Right atrium auricular region (tissue), 2 donors: ENCODE measurements at places on chromosomes 5 and 9.

DNA sequence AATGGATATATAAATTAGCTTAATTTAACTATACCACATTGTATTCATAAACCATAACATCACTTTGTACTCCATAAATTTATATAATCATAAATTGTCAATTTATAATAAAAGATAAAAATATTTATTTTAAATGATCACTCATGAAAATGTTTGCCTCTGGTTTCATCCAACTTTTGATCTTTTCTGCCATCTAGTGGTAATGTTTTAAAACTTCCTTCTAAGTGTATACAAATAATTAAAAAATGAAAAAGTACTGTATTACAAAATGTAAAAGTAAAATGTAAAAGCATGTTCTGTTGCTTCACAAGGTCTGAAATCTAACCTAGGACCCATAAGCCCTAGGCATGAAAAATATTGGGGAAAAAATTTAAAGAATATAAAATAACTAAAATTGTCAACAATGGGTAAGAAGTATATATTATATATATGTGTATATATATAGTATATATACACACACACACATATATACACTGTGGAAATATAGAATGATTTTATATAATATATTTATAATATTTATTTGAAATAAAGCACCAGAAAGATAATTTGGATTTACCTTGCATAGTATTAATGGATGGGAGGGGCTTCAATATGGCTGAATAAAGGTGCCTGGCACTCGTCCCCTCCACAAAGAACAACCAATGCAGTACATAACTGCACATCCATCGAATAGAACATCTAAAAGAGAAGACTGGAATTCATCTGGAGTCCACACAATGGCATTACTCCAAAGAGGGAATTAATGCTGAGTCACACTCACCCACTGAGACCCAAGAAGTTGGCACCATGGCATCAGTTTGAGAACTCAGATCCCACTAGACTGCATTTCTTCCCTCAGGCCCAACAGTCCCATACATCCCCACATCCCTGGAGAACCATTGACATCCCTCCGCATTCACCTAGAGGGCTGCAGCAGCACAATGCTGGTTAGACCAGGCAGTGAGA, 32.5 kb downstream of the ANXA1 start:
- no peaks in the 10 kb centered on the region for H3K27me3 ChIP-seq
- DNase-seq: no peak
- H3K36me3 ChIP-seq: no peaks in the 10 kb centered on the region
- H3K27ac ChIP-seq: no peak overlapping the region
- H3K4me1 ChIP-seq: no peaks in the 10 kb centered on the region

DNA sequence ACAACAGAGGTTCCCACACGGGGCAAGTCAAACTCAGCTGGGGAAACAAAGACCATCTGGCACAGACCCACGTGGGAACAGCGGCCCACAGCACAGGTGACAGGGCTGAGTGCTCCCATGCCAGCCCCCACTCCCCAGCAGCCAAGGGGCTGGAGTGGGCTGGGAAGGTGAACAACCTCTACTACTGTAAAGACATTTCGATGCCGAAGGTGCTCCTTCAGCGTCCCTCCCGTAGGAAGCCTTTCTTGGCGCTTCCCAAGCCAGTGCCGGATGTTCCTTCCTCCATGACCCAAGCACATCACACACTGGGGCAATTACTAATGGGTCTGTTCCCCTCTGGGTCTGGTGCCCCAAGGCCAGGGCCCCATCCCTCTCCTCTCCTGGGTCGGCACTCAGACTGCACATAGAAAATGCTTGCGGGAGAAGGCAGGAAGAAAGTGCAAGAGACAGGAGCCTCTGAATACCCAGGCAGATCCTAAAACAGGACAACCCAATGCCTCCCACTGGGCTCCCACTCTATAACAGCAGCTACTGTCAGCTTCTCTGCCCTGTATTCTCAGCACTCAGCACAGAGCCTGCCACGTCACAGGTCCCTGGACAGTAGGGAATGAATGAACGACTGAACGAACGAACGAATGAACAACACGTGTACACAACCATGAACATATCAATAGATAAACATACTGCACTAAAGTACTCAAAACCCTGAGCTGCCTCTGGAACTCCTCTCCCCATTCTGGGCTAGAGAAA, 77.0 kb upstream of the LRRTM2 start:
- no peaks in the 10 kb centered on the region for H3K27me3 ChIP-seq
- DNase-seq: no peak
- no peak overlapping the region for H3K4me3 ChIP-seq
- H3K36me3 ChIP-seq: peaks cover 7% of the 10 kb centered on the region
- peak overlapping the region; percentile 85 for H3K27ac ChIP-seq

GRCh38 chr5:121500310-121500709, 351.4 kb upstream of the FTMT start:
- peaks cover 6% of the 10 kb centered on the region for H3K4me1 ChIP-seq
- no peak overlapping the region for H3K27ac ChIP-seq
- no peaks in the 10 kb centered on the region for H3K36me3 ChIP-seq

DNA sequence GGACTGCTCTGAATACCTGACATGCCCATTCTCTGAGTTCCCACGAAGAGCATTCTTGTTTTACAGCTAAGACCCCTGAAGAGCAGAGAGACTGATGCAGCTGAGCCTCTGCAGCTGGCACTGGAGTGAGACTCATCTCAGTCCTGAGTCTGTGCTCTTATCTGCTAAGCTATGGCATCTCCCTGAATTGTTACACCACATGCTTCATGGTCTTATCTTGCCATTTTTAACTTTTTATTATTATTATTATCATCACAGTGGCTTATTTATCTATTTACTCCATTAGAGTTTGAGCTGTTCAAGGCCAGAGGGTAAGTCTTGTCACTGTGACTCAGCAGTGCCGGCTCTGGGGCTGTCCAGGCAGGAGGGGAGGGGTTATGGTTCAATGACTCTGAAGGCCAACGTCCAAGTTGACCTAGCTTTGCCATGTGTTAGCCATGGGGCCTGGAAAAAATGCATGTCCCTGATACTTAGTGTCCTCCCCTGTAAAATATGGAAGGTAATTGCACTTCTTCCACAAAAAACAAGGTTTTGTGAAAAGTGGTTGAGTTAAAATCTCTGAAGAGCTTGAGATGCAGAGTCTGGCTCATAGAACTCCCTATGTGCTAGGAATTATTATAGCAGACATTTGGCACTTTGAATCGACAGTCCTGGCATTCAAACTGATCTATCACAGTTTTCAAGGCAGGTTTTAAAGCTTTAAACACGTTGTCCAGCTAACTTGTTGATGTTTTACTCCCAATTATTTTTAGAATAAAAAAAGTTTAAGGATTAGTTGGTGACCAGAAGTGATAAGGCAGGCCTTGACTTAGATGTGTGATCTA, 94.6 kb downstream of the ALDH1A1 start:
- H3K4me3 ChIP-seq: no peak overlapping the region
- no peaks in the 10 kb centered on the region for H3K27me3 ChIP-seq
- peaks cover 20% of the 10 kb centered on the region for H3K4me1 ChIP-seq
- H3K27ac ChIP-seq: peak overlapping the region; percentile 34
- H3K36me3 ChIP-seq: no peaks in the 10 kb centered on the region

GRCh38 chr9:118767571-118767970, 601.7 kb downstream of the BRINP1 start:
- H3K4me3 ChIP-seq: no peak overlapping the region
- H3K27me3 ChIP-seq: no peaks in the 10 kb centered on the region
- DNase-seq: no peak
- H3K4me1 ChIP-seq: no peaks in the 10 kb centered on the region
- no peaks in the 10 kb centered on the region for H3K36me3 ChIP-seq
- H3K27ac ChIP-seq: no peak overlapping the region

DNA sequence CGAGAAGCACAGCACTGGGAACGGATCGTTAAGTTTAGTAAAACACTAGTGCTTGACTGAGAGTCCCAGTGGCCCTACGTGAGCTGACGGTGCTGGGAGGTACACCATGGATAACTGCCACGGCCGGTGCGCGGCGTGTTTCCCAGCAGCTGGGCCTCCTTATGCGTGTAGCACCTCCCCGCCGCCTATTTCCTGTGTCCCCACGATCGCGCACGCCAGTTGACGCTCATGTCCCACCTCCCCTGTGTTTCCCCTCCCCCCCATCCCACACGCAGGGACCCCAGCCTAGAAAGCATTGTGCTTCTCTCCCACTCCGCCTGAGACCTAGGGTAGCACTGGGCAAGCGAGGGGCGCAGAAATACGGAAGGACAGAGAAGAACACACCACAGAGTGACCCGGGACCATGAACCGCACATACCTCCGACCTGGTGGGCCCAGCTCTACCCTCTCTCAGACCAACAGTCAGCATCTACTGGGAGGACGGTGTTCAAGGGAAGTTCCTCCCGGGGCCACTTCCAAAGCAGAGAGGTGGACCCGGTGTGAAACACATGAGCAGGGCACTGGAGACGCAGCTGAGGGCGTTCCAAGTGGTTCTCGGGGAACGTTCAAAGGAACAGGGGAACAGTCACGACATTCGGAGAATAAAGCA, 45.6 kb downstream of the DBH start:
- no peak for DNase-seq
- H3K4me3 ChIP-seq: no peak overlapping the region

GRCh38 chr5:179368126-179368805, 23.0 kb upstream of the ADAMTS2 start:
- no peak for DNase-seq
- H3K27me3 ChIP-seq: no peaks in the 10 kb centered on the region
- no peaks in the 10 kb centered on the region for H3K36me3 ChIP-seq

DNA sequence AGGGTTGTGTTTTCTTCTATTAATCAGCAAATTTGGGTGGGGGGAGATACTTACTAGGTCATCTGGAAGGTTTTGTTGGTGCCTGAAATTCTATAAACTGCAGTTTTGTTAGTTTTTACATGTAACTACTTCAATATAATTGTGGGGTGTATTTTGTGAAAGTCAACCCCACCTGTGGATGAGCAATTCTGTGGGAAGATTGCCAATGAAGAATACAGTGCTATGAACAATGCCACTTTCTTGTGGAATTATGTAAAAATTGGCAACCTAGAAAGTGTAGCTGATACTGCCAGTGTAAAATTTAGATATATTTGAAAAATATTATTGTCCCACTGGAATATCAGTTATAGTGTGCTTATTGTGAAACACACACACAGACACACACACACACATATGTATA, 80.7 kb downstream of the VCAN start:
- no peak overlapping the region for H3K4me3 ChIP-seq
- H3K27ac ChIP-seq: peak overlapping the region; percentile 23
- H3K36me3 ChIP-seq: peaks cover 1% of the 10 kb centered on the region

GRCh38 chr9:110258690-110259091, 2.4 kb upstream of the TXN start:
- no peaks in the 10 kb centered on the region for H3K4me1 ChIP-seq
- no peak overlapping the region for H3K27ac ChIP-seq
- DNase-seq: no peak
- no peaks in the 10 kb centered on the region for H3K36me3 ChIP-seq
- no peak overlapping the region for H3K4me3 ChIP-seq

DNA sequence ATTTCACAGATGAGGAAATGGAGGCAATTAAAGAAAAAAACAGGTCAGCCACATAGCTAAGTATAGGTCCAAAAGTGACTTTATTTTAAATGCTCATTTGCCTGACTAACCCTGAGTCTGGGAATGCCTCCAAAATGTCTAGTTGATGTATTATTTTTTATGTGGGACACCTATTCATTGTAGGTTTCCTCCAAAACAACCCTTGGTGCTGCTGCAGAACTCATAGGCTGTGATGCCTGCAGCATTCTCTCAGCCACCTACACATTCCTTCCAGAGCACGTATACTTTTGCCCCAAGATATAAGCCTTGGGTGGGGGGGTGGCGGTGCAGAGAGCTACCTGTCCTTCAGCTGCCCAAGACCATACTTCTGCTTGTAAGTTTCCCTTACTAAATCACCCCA, 77.4 kb downstream of the MSX2 start:
- no peak overlapping the region for H3K4me3 ChIP-seq
- no peak for DNase-seq
- no peaks in the 10 kb centered on the region for H3K36me3 ChIP-seq
- no peaks in the 10 kb centered on the region for H3K4me1 ChIP-seq
- H3K27ac ChIP-seq: no peak overlapping the region
- no peaks in the 10 kb centered on the region for H3K27me3 ChIP-seq

DNA sequence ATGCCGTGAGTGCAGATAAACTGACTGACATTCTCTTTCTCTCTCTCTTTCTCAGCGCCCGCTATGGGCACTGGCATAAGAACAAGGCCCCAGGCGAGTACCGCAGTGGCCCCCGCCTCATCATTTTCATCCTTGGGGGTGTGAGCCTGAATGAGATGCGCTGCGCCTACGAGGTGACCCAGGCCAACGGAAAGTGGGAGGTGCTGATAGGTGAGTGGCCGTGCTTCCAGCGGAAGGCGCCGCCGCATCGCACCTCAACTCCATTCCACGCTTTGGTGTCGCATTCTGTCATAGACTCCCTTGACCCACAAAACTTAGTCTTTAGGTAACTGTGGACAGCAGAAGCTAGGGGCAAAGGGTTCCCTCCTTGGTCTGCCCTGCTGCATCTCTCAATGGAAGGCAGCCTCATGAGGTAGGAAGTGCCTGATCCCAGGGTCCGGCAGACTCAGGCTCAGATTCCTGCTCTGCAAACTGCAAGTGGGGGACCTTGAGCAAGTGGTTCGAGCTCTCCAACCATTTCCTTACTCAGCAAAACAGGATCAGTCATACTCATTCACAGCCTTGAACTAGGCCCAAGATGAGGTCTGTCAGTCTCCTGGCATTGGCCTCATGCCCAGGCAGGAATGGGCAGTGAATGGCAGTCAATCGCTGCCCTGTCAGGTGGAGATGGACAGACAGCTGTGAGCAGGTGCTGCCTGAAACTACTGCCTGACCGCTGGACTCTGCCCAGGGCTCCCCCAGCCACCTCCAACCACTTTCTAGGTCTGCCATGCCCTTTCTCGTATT, 24.2 kb upstream of the CFAP157 start:
- no peaks in the 10 kb centered on the region for H3K4me1 ChIP-seq
- H3K4me3 ChIP-seq: no peak overlapping the region
- DNase-seq: no peak
- no peaks in the 10 kb centered on the region for H3K27me3 ChIP-seq

GRCh38 chr5:80958616-80959015, 1.5 kb upstream of the RASGRF2 start:
- H3K36me3 ChIP-seq: no peaks in the 10 kb centered on the region
- H3K27me3 ChIP-seq: no peaks in the 10 kb centered on the region
- H3K4me1 ChIP-seq: no peaks in the 10 kb centered on the region
- H3K27ac ChIP-seq: no peak overlapping the region

DNA sequence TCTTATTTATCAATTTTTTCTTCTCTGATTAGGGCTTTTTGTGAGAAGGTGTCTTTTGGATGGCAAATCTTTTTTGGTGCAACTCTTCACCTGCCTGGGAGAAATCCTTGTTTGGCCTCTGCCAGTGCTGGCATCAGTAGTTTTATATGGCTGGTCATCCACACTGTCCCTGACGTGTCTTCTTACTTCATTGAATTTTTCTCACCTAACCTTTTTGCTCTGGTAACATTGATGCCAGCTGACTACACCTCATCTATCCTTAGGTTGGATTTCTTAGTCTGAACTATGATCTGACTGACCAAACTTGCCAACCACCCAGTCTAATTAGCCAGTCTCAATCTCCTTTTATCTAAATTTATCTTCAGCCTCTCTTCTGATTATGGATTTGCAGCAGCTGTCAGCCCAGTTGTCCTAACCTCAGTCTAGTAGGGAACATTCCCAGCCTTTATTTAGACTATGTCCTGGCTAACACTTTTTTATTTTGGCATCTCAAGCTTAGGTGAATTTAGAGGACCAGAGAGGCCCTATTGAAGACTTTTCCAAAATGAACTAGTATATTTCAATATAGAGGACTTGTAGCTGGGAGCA, 10.6 kb upstream of the TMEM38B start:
- no peak for DNase-seq
- no peaks in the 10 kb centered on the region for H3K4me1 ChIP-seq
- no peaks in the 10 kb centered on the region for H3K36me3 ChIP-seq
- no peak overlapping the region for H3K4me3 ChIP-seq
- H3K27ac ChIP-seq: no peak overlapping the region

- no peaks in the 10 kb centered on the region for H3K27me3 ChIP-seq
- H3K4me1 ChIP-seq: no peaks in the 10 kb centered on the region
- no peaks in the 10 kb centered on the region for H3K36me3 ChIP-seq
- no peak overlapping the region for H3K4me3 ChIP-seq
Measured at GRCh38 chr5:121288781-121289180, 562.9 kb upstream of the FTMT start.
